ENCODE measurements at places on chromosomes 2 and 18.

- DNase-seq = peak; percentile 49
Observed at GRCh38 chr18:31942291-31942998, 483 bp downstream of the TRAPPC8 start.

GRCh38 chr18:79905389-79905911 is 46.0 kb downstream of the SLC66A2 start:
- peak; percentile 39 for DNase-seq

DNA sequence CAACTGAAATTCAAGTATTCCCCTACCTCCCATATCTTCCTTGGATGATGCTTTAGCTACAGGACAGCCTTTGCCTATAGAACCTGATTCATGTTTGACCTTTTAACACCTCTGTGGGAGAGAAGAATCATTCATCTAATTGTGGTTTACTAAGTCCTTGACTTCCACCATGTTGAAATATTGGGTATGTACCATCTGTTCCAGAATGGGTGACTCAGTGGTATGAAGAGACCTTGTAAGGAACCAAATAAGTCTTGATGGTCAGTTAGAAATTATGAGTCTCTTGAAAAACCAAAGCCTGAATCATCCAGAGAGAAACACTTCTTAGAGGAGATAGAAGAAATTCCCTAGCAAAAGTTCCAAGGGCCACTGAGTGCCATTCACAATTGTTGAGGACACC is 27.5 kb downstream of the STAMBP start:
- DNase-seq = no peak

DNA sequence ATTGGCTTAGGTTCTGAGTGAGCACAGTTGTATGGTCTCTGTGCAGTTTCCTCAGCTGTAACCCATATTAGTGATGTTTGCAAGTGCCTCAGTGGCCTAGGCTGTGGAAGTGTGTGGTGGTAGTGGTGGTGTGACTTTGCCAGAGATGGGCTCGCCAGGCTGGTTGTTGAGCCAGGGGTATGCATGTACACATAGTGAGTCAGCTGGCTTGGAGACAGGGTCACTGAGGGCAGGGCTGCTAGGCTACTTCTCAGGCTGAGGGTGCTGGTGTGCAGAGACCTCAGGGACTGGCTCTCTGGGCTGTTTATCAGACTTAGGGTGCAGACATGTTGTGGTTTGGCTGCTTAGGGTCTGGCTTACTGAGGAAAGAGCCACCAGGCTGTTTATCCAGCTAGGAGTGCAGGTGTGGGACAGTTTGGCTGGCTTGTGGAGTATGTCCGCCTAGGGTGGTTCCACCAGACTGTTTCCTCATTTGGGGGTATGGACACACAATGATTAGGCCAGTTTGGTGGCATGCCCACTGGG is 15.0 kb downstream of the APLF start:
- DNase-seq = no peak

DNA sequence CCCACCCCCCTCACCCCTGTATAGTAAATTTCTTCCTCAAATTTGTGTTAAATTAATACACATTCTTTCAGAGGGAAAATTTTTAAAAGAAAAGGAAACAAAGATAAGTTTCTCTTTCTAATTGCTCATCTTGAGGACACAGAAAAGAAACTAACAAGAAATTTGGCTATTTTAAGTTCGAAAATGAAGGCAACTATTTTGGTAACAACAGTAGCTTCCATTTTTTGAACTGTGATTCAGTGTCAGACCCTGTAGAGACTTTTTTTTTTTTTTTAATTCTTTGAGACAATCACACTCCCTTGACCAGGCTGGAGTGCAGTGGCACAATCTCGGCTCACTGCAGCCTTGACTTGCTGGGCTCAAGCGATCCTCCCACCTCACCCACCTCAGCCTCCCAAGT is 194.9 kb downstream of the SS18 start:
- DNase-seq = no peak

GRCh38 chr2:192424243-192424642 is 229.5 kb upstream of the TMEFF2 start:
- DNase-seq = no peak

DNA sequence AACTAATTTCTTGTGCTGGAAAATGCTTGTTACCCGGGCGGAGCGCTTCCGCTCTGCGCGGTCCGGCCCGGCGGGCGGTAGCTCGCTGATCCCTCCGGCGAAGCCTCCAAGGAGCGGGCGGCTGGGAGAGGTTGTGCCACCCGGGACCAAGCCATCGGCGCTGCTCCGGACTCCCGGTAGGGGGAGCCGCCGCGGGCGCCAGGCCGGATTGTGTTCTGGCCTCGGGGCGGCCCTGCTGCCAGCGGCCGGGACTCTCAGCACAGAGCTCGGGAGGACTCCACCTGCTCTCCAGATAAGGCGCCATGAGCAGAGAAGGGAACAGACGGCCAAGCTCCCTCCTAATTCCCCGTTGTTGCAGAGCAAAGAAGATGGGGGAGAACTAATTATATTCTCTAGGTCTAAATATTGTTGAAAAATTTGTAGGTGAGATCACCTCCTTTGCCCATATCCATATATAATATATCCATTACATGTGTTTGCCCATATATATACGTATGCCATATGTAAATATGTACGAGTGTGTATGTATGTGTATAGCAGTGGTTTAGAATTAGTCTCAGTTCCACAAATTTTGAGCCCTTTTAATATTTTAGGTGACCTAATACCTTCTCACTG is 13.8 kb upstream of the SATB2 start:
- peak; percentile 74 for DNase-seq

- DNase-seq = no peak
Observed at GRCh38 chr18:74692367-74693013, 94.8 kb downstream of the ZNF407 start.

DNA sequence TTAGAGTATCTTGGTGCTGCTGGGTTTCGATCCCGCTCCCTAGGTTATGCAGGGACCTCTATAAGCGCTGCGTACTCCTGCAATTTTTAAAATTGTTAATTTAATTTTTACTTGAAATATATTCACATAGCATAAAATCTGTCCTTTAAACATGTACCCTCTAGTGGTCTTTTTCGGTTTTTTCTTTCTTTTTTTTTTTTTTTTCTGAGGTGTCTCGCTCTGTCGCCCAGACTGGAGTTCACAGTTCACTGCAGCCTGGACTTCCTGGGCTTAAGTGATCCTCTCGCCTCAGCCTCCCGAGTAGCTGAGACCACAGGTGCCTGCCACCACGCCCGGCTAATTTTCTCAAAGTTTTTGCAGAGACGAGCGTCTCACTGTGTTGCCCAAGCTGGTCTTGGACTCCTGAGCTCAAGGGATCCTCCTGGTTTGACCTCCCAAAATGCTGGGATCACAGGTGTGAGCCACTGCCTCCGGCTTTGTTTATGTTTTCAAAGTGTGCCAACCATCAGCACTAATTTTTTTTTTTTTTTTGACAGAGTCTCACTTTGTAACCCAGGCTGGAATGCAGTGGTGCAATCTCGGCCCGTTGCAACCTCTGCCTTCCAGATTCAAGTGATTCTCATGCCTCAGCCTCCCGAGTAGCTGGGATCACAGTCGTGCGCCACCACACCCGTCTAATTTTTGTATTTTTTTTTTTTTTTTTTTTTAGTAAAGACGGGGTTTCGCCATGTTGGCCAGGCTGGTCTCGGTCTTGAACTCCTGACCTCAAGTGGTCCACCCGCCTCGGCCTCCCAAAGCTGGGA is 585 bp upstream of the MOB1A start:
- no peak for DNase-seq

DNA sequence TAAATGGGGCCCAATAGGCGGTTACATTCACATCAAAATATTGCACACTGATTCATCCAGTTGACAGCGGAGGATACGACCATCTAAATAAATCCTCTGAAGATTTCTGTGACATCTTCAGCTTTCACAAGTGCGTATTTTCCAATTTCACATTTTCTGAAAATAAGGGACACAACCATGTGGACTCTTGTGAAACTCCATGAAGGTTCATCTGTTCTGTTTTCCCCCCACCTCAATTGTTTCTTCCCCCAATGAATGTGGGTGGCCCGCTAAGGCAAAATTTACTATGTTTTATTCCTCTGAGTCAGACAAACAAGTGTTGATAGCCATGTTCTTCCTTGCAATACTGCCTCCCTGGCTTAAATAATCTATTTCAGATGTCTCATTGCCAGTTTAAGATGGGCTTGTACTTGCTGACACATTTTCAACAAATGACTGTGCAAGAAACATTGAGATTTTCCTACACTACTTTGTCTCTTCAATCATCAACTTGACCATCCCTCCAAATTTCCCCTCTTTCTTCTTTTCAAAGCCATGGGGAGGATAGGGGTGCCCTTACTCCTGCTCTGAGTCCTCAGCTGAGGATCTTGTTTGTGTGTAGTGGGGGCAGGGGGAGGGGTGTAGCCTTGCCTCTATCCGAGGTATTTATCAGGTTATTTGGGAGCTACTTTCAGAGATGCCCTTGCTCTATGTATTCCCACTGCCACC is 78.2 kb downstream of the BCL11A start:
- DNase-seq = no peak

- DNase-seq = no peak
Observed at GRCh38 chr2:110873056-110873502, 140.7 kb downstream of the ACOXL start.

DNA sequence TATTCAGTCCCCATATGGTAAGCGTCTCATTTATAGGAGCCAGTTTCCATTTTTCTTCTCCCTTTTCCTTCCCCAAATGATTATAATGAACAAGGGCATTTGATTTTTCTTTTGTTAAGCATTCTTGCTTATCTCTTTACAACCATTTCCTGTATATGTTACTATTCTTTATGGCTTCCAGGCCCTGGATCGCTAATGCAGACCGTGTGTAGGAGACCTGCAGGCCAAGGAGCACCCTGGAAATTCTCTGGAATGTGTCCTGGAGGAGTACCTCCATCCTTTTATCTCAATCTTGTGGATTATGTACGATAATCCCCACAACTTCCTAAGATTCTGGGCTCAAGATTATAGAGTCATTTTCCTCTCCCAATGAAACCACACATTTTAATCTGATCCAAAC is 439.6 kb upstream of the MMADHC start:
- no peak for DNase-seq

- DNase-seq = no peak
Observed at GRCh38 chr2:123371535-123371934, 653.6 kb upstream of the CNTNAP5 start.

DNA sequence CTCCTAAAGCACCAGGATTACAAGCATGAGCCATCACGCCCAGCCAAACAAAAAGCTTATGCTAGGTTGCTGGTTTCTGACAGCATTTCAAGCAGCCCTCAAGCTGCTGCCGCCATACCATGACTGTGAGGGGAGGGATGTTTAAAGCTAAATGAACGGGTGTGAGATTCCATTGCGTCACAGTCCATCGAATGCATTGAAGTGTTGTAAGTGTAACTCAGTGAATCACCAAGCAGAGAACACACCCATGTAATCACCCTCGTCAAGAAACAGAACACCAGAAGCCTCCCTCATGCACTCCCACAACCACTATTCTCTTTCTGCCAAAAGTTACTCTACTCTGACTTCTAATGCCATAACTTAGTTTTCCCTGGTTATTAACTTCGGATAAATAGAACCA is 32.8 kb upstream of the MC5R start:
- DNase-seq = no peak

GRCh38 chr2:105813045-105813315 is 68.3 kb downstream of the NCK2 start:
- DNase-seq = no peak

GRCh38 chr2:23509596-23510292 is 124.8 kb downstream of the KLHL29 start:
- DNase-seq = no peak

- DNase-seq = no peak
Observed at GRCh38 chr2:205767617-205768016, 85.3 kb downstream of the NRP2 start.

GRCh38 chr2:172420216-172420615 is 7.2 kb upstream of the ITGA6 start:
- DNase-seq = no peak

DNA sequence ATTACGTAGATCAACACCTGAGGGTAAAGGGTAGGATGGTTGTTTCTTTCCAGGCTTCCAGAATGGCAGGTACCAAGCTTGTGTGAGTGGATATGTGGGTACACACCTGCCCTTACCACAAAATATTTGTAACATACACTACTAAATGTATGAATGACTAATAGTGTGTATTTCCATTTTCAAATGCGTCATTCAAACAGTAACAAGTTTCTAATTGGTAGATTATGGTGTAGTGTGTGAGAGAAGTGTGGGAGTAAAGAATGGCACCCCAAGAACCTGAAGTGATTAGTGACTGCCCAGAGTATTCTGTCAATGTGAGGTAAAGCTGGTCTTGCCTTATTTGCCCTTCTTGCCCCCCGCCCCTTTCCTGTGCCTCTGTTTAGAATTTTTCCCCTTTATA is 21.1 kb downstream of the AGPS start:
- no peak for DNase-seq

DNA sequence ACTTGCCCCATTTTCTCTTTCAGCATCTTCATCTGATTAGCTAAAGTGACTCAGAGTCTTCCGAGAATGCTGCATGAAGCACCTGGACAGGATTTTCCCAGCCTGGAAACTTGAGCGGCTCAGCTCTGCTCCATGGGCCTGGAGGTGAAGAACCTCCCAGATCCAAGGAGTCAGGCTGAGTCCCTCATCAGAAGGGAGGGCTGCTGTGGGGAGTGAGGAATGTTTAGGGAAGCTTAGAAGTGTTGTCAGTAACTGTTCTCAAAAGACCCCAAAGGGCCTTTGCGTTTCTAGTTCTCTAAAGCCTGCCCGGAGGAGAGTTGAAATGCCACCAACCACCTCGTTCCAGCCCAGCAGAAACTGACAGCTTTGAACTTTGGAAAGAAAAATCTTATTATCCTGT is 157.1 kb downstream of the CLIP4 start:
- DNase-seq = no peak

- DNase-seq = no peak
Observed at GRCh38 chr2:151664520-151664919, 69.8 kb downstream of the NEB start.

- no peak for DNase-seq
Observed at GRCh38 chr2:157893611-157894010, 17.5 kb upstream of the ACVR1 start.

- no peak for DNase-seq
Observed at GRCh38 chr2:14936426-14936825, 303.9 kb downstream of the LRATD1 start.

DNA sequence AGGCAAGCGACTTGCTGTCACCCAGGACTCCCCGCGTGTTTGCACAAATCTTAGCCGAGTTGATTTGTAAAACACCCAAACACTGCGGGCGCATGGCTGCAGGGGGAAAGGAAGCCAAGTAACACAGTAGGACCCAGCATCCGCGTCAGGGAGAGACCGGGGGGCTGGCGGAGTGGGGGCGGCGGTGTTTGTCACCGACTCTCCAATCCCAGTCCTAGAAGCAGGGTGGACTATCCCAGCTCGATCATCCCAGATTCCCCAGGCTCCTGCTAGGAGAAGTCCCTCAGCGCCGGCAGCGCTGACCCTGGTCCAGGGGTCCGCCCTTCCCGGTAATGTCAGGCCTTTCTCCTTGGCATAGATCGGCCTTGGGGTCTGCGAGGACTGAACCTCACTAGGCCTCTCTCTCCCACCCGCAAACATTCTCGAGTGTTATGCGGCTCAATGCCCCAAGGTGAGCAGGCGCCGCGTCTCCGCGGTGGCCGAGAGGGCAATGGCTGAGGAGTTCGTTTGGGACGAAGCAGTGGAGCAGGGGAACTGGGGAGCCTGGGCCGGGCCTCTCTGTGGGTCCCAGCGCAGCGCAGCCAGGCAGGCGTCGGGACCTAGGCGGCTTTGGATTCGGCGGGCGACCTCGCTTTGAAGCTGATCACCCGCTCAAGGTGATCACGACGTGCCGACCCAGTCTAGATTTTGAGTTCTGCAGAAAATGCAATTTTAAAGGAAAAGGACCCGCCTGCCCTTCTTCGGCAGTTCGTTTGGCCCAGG is 1.5 kb upstream of the GDF7 start:
- DNase-seq = peak; percentile 33
